ENCODE measurements at places on chromosomes 3 and 15.

DNA sequence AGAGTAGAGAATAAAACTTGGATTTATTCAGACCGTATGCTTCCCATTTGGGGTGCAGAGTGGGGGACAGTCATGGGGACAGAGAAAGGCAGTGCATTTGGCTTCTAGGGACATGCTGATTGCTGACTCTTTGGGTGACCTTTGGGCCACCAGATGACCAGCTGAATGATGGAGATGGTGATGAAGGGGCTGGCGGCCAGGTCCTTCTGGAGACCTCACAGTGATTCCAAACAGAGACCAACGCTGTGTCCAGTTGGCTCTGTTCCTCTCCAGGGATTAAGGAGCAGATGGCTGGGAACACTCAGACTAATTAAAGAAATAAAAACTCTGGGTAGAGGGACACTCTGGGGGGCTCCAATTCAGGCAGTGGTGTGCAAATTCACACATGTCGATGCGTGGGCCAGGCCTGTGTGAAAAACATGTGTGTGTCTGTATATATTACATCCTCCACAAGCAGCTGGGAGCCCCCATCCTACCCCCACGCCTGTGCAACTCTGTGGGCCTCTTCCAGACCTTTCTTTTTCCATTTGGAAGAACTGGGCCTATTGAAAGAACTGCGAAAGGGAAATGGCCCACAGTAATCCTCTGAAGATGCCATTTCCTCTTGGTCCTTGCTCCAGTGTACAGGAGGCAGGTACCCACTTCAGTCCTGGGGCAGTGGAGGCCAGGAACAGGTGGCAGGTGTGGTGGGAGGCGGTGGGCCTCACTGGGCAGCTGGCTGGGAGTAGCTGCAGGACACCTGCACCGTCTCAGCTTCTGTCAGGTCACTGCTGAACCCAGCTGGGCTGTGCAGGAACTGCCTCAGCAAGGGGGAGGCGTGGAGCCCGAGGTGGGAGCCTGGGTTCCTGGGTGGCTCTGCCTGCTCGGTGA, 8.9 kb downstream of the XIRP1 start:
- no peak for DNase-seq

DNA sequence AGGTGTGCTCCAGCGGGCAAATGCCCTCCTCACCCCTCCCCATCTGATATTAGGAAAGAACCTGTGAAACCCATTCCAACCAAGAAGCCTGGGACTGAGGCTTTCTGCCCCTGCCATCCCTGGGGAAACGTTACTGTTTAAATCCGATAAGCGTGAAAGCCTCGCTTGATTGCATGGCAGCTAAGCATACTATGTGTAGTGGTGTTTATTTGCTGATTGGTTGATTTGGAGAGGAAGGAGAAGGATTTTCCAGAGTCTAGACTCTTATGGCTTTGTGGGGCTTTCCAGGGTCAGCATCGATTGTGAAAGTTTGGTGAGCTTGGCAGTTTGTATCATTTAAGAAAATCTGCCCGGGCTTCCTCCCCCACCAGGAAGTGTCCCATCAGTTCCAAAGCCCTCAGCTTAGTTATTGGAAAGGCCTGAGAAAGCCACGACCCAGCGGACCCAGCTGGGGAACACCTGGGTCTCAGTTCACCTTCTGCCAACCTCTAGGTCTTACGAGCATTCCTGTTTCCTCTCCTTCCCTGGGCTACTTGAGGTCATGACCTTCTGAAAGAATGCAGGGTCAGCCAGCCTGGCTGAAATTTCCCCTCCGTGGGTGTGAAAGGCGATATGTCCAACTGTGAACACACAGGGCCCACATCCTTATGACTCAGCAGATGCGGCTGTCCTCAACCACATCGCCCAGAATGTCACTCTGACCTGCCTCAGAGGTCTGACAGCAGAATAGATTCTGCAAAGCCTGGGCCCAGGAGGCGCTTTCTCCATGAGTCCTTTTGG, 62.8 kb upstream of the HERC1 start:
- DNase-seq: peak; percentile 96

GRCh38 chr3:32912046-32912445, 39.4 kb upstream of the CCR4 start:
- DNase-seq: no peak

- DNase-seq: no peak
Measured at GRCh38 chr15:66588537-66588936, 22.7 kb upstream of the LCTL start.

DNA sequence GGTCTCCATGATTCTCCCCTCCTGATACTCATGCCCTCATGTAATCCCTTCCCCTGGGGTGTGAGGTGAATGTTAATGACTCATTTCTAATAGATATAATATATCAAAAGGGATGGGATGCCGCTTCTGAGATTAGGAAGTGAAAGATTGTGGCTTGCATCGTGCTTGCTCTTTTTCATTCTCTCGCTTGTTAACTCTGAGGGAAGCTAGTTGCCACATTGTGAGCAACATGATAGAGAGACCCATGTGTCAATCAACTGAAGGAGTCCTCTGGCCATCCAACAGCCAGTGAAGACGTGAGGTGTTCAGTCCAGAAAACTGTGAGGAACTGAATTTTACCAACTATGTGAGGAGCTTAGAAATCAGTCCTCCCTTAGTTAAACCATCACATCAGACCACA, 28.9 kb upstream of the DRD3 start:
- no peak for DNase-seq

GRCh38 chr3:66609660-66610561, 109.1 kb upstream of the LRIG1 start:
- no peak for DNase-seq

GRCh38 chr3:58564456-58565160, 12.6 kb downstream of the FAM107A start:
- DNase-seq: no peak

- no peak for DNase-seq
Measured at GRCh38 chr15:65731926-65732325, 60.2 kb downstream of the DENND4A start.

GRCh38 chr3:197830967-197831313, 39.9 kb downstream of the LRCH3 start:
- no peak for DNase-seq

GRCh38 chr3:64295594-64295993, 70.3 kb upstream of the PRICKLE2 start:
- DNase-seq: no peak

- no peak for DNase-seq
Measured at GRCh38 chr3:17038900-17039553, 154.3 kb downstream of the PLCL2 start.

GRCh38 chr3:109532257-109533216, 195.2 kb upstream of the DPPA4 start:
- peak; percentile 55 for DNase-seq

- peak; percentile 57 for DNase-seq
Measured at GRCh38 chr3:22960105-22960984, 242.8 kb upstream of the UBE2E2 start.

GRCh38 chr3:31203960-31204795, 309.7 kb upstream of the GADL1 start:
- no peak for DNase-seq

DNA sequence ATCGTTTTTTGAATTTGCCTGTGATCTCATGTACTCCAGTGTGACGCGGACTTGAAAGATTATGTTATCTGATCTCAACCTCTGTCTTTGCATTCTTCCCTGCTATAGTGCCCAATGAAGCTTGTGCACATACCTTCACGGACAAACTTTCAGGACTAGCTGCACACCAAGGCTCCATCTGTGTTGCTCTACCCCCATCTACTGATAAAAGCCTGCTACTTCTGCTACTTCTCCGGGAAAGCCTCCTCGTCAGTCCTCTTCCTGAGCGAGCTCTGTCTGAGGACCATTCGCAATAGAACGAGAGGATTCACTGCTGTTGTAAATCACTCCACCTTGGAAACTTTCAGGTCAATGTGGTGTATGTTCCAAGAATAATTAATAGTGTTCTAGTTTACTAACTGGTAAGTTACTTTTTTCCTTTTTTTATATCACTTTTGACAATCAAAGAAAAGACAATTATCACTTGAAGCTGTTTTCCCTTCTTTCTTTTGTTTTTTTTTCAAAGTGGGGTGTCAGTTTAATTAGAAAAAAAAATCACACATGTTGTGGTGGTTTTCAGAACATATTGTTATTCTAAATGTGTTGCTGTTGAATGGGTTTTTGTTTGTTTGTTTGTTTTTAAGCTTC, 217.6 kb downstream of the ARRDC4 start:
- DNase-seq: peak; percentile 74

GRCh38 chr3:128271536-128272332, 118.5 kb downstream of the EEFSEC start:
- no peak for DNase-seq

DNA sequence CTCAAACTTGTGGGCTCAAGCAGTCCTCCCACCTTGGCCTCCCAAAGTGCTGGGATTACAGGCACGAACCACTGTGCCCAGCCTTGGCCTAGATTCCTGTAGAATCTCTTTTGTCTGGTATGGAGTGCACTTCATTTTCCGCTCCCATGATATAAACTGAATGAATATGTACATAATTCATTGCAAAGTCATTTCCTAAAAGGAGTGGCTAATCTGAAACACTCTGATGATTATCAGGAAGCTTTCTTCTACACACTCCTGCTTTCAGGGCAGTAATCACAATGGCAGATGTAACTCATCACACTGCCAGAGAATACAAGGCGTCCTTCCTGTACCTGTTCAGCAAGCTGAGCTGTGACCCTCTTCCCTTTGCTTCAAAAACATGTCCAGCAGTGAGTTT, 28.6 kb downstream of the RLBP1 start:
- DNase-seq: no peak

GRCh38 chr3:168093790-168094189, 1.9 kb downstream of the GOLIM4 start:
- DNase-seq: no peak

DNA sequence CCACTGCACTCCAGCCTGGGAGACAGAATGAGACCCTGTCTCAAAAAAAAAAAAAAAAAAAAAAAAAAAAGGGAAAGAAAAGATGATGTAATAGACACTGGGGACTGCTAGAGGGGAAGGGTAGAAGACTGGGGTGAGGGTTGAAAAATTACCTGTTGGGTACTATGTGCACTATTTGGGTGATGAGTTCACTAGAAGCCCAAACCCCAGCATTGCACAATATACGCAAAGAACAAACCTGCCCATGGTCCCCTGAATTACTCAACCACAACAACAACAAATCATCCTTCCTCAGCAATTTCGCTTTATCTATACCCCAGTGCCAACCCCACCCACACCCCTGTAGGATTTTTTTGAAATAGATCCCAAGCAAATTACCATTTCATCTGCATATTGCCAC, 13.5 kb downstream of the NIPA1 start:
- no peak for DNase-seq

DNA sequence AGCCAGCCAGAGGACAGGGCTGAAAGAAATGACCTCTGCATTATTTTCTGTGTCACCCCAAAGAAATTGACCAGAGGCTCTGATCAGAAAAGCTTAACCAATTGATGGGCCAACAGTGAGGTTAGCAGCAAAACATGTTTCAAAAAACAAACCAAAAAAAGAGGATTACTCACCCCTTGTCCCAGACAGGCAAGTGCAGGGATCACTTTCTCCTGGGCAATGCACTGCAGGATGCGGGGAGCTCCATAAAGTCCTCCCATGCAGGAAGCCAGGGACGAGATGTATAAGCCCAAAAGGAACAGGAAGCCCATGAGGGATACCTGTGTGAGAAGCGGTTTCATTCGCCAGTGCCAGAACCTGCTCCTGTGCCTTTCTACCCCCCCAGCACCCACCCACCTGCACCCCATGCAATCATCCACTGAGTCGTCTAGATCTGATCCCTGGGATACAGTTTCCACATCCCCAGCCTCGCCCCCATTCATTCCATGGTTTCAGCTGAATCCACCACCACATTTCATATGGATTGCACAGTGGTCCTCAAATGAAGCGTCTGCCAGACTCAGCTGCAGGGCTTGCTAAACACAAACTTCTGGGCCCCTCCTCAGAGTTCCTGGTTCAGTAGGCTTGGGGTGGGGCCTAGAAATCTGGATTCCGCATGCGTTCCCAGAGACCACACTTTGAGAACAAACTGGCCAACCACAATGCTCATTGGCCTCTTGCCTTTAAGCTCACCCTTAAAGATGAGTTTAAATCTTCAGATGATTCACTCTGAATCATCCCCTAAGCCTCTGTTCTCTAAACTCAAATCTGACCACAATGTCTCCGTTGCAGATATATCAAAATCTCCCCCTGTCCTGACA, 54.4 kb upstream of the HEG1 start:
- peak; percentile 26 for DNase-seq

All from suppressor macrophage (primary cell).